Stimulated activated CD8-positive, alpha-beta memory T cell treated with anti-CD3 and anti-CD28 coated beads, Interleukin-15, amount 100 ng/mL, for 4 hours (primary cell): ENCODE measurements at places on chromosomes 13 and 19.

DNA sequence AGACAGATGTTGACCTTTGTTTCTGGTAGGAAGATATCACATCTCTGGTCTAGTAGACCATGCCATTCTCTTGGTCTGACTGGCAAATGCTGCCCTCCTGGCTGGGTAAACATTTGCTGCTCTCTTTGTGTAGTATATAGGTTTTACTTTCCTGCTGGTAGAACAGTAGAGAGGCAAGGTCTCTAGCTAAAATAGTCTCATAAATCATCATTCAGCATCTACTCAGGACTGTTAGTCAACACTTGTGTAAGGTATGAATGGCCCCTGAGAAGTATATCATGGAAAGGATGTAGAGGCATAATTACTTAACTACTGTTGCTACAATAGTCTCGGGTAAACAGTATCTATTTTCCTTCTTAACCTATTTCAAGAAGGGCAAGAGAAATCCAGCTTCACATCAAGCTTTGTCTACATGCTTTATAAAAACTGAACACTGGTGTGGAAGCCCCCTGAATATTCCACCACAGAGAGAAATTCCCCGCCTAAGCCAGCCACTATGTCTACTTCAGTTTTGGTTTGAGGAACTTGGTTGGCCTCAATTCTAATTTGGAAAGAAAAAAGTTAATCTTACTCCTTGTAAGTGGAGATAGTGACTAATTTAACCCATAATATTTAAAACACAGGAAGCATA, 18.4 kb upstream of the MYCBP2 start:
- DNase-seq: no peak

- DNase-seq: no peak
Measured at GRCh38 chr13:110236831-110237261, 70.1 kb downstream of the COL4A1 start.

GRCh38 chr19:43563816-43564457, 11.4 kb downstream of the XRCC1 start:
- no peak for DNase-seq

GRCh38 chr13:71610876-71611275, 256.1 kb downstream of the DACH1 start:
- no peak for DNase-seq

DNA sequence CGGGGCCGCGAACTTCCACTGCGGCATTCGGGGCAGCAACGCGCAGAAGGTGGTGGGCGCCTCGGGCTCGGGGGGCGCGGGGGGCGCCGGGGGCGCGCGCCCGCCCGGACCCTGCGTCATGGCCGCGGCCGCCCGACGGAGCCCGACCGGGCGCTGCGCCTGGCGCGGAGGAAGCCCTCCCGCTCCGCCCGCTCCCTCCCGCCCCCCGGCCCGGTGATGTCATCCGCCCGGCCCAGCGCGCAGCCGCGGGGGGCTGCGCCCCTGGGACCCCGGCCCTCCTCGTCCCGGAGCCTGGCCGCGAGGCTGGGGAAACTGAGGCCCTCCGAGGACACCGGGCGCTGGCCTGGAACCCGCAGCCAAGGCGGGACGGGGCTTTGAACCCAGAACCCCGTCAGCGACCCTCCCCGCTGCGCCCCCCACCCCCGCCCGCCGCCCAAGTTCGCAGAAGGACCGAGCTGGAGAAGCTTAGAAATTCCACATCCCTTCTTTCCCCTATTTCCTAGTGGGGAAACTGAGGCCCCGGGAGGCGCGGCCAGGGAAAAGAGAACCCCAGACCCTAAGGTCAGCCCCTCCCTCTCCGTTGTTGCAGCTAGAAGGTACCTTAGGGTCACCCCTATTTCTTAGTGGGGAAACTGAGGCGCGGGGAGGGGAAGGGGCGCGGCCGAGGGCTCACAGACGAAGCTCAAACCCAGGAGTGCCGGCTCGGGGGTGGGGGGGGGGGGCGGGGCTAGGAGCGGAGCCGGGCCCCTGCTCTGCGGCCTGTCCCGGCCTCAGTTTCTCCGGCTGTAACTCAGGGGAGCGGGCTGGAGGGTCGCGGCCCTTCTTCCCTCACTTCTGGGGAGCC, at the start of gene SHC2:
TSS of gene SHC2 (minus strand) at position 157 of the 844 bp plus-strand sequence. CDS start at position 120, 37 bp downstream.
- no peak for DNase-seq

DNA sequence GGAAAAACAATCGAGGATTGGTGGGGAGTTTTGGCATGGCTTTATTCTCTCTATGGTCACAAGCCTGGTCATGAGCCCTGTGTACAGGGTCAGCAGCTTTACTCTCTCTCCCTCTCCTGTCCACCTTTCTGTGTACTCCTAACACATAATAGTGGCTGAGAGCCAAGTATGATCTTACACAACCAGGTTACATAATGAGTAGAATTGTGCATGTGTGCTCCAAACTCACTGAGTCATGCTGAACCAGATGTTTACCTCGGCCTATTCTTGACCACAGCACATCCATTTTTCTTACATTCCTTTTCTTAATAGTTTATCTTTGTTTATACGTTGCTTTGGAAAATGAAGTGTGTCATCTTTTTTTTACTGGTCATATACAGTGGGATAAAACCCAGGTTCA, 53.1 kb downstream of the ZNF254 start:
- no peak for DNase-seq

DNA sequence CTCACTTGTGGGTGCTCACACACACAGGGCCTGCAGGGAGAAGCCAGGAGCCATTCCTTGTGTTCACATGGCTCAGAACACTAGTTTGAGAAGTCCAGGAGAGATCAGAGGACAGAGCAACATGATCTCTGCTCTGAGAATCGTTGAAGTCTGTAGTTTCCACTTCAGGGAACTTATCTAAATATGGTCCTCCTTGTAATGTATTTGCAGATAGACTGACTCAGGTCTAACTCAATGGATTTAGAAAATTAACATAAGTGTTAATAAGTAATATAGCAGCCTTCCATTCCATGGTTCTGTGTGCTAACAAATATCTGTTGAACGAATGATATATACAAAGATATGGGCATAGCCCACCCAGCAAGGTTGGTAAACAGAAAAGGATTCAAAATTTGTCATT, 119.8 kb upstream of the STARD13 start:
- no peak for DNase-seq

- no peak for DNase-seq
Measured at GRCh38 chr19:19071897-19072296, 8.1 kb downstream of the SLC25A42 start.

DNA sequence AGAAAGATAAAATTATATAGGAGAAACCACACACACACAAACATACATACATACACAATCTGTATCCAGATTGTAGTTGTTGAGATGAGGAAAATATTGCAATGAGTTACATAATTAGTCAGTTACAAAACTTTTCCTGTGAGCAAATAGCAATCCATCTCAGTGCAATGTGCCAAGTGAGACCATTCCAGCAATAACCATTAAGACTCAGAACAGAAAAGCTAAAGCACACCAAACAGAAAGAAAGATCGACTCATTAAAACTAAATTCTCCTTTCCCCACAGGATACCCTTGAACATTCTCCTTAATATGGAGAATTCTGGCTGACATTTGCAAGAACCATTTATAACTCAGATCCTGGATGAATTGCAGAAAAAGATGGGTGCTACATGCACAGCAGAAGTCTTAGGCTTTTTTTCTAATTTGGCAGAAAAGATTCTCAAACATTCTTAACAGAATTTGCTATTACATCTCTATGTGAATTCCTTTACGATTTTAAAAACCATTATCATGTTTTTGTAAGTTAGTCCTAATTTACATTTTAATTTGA, 1341.2 kb upstream of the SPRY2 start:
- no peak for DNase-seq
